GM12878 (cell line): ENCODE measurements at places on chromosomes 12 and 14. TPM values are rescaled to one million over a fixed set of nuclear protein-coding genes. Genes with fewer than 3 reads are reported as not detected.

The NGB gene
- total RNA-seq = not detected in 2 replicates

The TAS2R50 gene
- 0.74 and 1.6 TPM in 2 replicates for total RNA-seq

DNA sequence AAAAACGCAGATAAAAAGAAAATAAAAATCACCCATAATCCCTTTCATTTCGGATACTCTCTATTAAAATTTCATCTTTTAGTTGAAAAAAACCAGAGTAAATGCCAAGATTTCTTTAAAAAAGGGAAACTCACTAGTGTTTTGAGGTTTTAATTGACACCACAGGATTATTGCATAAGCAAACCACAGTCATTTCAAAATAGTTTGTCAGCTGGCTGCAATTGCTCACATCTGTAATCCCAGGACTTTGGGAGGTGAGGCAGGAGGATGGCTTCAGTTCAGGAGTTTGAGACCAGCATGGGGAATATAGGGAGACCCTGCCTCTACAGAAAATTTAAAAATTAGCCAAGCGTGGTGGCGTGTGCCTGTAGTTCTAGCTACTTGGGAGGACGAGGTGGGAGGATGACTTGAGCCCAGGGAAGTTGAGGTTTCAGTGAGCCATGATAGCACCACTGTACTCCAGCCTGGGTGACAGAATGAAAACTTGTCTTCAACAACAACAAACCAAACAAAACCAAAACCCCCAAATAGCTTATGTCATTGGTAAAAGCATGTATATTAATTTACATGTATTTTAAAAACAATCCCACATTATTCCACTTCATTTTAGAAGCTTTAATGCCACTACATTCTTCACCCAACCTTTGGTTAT is 48.8 kb downstream of the SYNE2 start:
- H3K4me3 ChIP-seq = no peak overlapping the region
- H3K4me1 ChIP-seq = 0 out of 2 replicates have a peak, but pooled peaks cover 4% of the 10 kb centered on the region
- no peak for DNase-seq
- no peaks in the 10 kb centered on the region for H3K27me3 ChIP-seq
- no peak overlapping the region for H3K27ac ChIP-seq

DNA sequence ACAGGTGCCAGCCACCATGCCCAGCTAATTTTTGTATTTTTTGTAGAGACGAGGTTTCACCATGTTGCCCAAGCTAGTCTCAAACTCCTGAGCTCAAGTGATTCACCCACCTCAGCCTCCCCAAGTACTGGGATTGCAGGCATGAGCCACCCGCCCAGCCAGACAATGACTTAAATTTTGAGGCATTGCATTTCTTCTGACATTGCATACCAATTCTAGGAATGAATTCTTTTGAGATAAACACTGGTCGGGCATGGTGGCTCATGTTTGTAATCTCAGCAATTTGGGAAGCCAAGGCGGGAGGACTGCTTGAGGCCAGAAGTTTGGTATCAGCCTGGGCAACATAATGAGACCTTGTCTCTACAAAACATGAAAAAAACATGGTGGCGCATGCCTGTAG is 2.5 kb upstream of the CELA1 start:
- peaks cover 4% of the 10 kb centered on the region for H3K4me1 ChIP-seq
- H3K27me3 ChIP-seq = no peaks in the 10 kb centered on the region
- H3K27ac ChIP-seq = no peak overlapping the region
- no peak for DNase-seq
- no peaks in the 10 kb centered on the region for H3K36me3 ChIP-seq
- no peak overlapping the region for H3K4me3 ChIP-seq

DNA sequence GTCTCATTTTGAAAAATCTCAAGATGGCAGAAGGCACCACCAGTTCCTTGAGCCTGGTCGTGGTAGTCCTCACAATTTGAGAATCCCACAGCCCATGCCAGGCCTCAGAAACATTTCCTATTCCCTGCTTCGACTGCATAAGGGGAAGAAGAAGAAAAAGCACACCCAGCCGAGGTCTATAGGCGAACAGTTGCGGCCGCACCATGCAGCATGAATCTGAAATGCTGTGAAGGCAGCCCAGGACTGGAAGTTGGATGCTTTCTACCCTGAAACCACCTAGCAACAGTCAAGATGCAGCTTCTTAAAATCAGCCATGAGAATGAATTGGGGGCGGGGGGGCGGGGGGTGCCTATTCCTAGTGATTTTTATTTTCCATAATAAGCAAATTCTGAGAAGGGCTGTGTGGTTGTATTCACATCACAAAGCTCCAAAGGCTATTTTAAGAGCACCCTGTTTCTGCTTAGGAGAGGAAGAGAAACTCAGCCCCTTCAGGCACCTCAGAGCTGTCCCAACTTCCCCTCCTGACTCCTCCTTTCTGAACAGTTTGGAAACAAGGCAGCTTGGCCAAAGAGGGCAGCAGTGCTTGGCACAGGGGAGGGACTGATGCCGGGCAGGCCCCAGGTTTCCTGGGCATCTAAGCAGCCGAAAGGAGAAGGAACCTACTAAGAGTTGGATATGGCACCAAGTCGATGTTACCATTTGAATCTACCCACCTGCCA is 172.5 kb upstream of the FOXN3 start:
- no peaks in the 10 kb centered on the region for H3K27me3 ChIP-seq
- peaks cover 12% of the 10 kb centered on the region for H3K4me1 ChIP-seq
- peak overlapping the region; percentile 32; the same call in 1 of the 2 replicates for H3K4me3 ChIP-seq
- peak; percentile 19 for DNase-seq
- H3K36me3 ChIP-seq = no peaks in the 10 kb centered on the region
- peak overlapping the region; percentile 49 for H3K27ac ChIP-seq

- no peaks in the 10 kb centered on the region for H3K4me1 ChIP-seq
- no peak for DNase-seq
- no peaks in the 10 kb centered on the region; the same call in 1 of the 2 replicates for H3K36me3 ChIP-seq
- H3K4me3 ChIP-seq = no peak overlapping the region
- no peak overlapping the region for H3K27ac ChIP-seq
- H3K27me3 ChIP-seq = no peaks in the 10 kb centered on the region
These were observed 9.6 kb downstream of the PRKAG1 start for GRCh38 chr12:49008943-49009342.

DNA sequence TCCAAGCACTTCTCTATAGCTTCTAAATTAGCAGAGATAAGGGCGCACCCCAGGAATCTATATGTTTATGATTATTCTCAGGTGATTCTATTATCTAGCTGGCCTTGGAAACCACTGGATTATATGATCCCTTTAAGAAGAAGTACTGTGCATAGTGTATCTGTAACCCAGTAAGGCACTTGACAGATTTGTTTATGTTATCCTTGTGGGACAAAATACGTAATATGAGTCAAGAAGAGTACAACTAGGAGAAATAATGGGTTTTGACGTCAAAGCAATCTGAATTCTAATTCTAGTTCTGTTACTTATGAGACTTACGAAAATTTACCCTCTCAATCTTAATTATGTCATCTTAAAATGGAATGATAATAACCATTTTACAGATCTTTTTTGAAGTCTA is 259.6 kb upstream of the NAV3 start:
- H3K36me3 ChIP-seq = no peaks in the 10 kb centered on the region
- H3K4me3 ChIP-seq = no peak overlapping the region
- H3K27ac ChIP-seq = no peak overlapping the region
- DNase-seq = no peak
- H3K4me1 ChIP-seq = no peaks in the 10 kb centered on the region
- H3K27me3 ChIP-seq = no peaks in the 10 kb centered on the region

DNA sequence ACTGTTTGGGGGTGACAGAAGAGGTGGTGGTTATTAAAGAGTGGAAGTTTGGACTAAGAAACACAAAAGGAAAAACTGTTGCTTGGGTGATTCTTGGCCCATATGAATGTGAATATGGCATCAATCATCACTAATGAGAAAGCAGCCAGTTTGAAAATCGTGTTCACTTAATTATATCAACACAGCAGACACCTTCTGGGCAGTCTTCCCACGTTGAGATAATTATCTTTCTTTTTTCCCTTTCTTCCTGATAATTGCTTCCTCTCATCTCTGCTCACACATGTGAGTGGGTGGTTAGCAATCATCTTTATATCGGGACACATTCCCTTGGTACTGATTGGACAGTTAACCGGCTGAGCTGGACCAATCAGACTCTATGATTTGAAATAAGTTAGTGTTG is 539.7 kb downstream of the AACS start:
- no peak overlapping the region for H3K4me3 ChIP-seq
- H3K36me3 ChIP-seq = no peaks in the 10 kb centered on the region
- H3K27me3 ChIP-seq = no peaks in the 10 kb centered on the region
- DNase-seq = no peak
- no peaks in the 10 kb centered on the region for H3K4me1 ChIP-seq

GRCh38 chr14:99961826-99962518 is 103.2 kb upstream of the EVL start:
- H3K4me1 ChIP-seq = no peaks in the 10 kb centered on the region
- no peak for DNase-seq
- no peaks in the 10 kb centered on the region for H3K27me3 ChIP-seq

DNA sequence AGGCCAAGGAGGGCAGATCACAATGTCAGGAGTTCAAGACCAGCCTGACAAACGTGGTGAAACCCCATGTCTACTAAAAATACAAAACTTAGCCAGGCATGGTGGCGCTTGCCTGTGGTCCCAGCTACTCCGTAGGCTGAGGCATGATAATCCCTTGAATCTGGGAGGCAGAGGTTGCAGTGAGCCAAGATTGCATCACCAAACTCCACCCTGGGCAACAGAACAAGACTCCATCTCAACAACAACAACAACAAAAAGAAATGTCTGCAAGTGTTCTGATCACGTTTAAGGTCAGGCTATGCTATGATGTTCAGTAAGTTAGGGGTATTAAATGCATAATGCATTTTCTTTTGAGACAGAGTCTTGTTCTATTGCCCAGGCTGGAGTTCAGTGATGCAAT is 6.7 kb upstream of the PLD4 start:
- DNase-seq = no peak
- H3K4me3 ChIP-seq = no peak overlapping the region
- peaks cover 4% of the 10 kb centered on the region for H3K4me1 ChIP-seq
- no peak overlapping the region for H3K27ac ChIP-seq
- H3K27me3 ChIP-seq = no peaks in the 10 kb centered on the region

The RTL1 gene
- not detected in 2 replicates for total RNA-seq

DNA sequence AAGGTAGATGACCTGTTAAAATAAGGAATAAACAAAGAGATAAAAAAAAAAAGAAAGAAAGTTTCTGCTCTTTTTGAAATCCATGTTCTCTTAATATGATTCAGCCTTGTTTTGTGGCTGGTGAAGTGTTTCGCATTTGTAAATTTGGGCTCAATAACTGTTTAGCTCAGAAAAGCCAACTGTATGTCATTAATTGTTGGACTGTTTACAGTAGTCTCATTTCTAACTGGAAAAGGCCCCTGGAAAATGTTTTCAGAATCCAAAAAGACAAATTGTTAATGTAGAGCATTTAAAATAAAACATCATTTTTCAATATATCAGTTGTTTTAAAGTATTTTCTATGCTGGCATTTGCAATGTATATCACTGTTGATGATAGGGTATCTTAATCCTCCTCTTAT is 47.4 kb upstream of the DYRK2 start:
- no peak overlapping the region for H3K27ac ChIP-seq
- H3K4me1 ChIP-seq = no peaks in the 10 kb centered on the region
- H3K36me3 ChIP-seq = no peaks in the 10 kb centered on the region
- H3K4me3 ChIP-seq = no peak overlapping the region

The COX8C gene
- not detected in 2 replicates for total RNA-seq

DNA sequence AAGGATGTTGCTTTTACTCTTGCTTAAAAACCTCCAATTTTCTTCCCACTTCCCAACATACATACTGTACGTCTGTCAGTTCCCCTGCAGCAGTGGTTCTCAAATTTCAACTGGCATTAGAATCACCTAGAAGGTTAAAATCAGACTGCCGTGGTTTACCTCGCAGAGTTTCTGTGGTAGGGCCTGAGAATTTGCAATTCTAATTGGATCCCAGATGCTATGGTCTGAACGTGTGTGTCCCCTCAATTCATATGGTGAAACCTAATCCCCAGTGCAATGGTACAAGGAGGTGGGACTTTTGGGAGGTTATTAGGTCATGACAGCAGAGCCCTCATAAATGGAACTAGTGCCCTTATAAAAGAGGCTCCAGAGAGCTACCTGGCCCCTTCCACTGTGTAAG is 226.9 kb downstream of the CRADD start:
- no peak overlapping the region for H3K4me3 ChIP-seq
- H3K27ac ChIP-seq = no peak overlapping the region
- DNase-seq = no peak
- no peaks in the 10 kb centered on the region for H3K27me3 ChIP-seq
- no peaks in the 10 kb centered on the region for H3K4me1 ChIP-seq

The CELA1 gene
- not detected in 2 replicates for total RNA-seq

GRCh38 chr12:116876151-116876869 is 4.9 kb downstream of the HRK start:
- H3K36me3 ChIP-seq = no peaks in the 10 kb centered on the region
- DNase-seq = no peak
- H3K4me1 ChIP-seq = no peaks in the 10 kb centered on the region; the same call in 1 of the 2 replicates
- H3K4me3 ChIP-seq = no peak overlapping the region
- H3K27ac ChIP-seq = no peak overlapping the region
